ENCODE measurements at places on chromosomes 12 and 14.

DNA sequence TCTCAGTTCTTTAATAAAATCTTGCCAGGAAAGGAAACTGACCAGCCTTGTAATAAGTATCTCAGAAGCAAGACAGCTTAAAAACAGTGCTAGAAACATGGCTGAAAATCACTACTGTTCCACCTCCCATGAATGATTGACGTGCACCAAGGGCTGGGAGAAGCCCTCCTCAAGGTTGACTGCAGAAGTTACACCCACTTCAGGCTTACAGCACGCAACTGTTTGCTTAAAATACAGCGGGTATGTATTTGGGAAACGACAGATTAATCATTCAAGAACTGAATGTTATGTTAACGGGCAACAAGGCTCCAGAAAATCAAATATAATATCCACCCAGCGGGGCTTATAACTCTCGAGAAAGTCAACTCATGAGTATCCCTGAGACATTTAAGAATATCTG is 22.1 kb downstream of the PRKD1 start:
- no peak for DNase-seq

DNA sequence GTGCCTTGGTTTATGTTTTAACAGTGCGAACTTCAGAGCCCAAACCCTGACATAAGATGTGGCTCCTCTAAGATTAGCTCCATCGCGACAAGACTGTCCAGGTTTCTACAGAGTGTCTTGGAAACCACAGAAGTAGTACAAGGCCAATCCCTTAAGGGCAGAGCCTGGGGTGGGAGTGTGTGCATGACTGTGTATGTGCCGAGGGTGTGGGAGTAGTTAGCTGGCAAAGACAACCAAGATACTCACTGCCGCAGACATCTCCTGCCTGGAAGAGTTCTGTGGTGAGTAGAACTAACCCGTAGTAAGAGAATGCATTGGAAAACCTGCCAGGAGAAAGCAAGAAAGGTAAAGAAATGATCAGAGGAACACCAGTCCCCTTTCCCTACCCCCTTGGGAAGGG is 54.1 kb downstream of the DAO start:
- no peak for DNase-seq

GRCh38 chr12:6272300-6273204 is 37.9 kb upstream of the PLEKHG6 start:
- DNase-seq = peak; percentile 68

- DNase-seq = no peak
Observed at GRCh38 chr12:110556705-110557104, 26.4 kb downstream of the PPTC7 start.

DNA sequence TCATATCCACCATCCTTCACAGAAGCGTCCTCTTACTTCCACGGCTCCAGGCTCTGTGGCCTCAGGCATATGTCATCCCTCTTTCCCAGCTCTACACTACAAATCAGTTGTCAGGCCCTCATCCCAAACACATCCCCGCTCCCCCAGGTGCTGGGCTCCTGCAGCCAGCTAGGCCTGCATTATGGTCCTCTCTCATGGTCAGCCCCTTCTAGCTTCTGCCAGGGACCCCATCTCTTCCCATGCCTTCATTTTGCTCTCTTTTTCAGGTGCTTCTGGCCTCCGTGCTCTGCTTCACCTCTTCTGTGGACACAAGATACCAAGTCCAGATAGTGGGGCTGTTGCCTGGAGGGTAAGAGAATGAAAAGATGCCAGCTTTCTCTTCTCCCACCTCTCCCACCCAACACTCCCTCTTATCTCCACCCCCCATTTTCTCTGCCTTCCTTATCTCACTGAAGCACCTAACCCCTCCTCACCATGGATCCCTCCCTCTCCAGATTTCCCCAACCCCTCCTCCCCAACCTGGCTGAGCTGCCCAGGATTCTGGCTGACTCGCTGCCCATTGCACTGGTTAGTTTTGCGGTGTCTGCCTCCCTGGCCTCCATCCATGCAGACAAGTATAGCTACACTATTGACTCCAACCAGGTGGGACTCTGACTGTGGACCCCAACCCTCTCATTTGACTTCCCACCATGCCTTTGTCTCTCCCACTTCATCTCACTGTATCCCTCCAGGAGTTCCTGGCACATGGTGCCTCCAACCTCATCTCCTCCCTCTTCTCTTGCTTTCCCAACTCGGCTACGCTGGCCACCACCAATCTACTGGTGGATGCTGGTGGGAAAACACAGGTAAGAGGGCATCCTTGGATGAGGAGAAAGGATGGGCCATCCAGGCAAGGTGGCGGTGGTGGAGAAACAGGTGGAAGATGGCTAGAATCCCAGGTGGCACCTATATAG is 10.4 kb downstream of the B4GALNT1 start:
- no peak for DNase-seq

- no peak for DNase-seq
Observed at GRCh38 chr12:47207829-47208248, 128.1 kb upstream of the AMIGO2 start.

DNA sequence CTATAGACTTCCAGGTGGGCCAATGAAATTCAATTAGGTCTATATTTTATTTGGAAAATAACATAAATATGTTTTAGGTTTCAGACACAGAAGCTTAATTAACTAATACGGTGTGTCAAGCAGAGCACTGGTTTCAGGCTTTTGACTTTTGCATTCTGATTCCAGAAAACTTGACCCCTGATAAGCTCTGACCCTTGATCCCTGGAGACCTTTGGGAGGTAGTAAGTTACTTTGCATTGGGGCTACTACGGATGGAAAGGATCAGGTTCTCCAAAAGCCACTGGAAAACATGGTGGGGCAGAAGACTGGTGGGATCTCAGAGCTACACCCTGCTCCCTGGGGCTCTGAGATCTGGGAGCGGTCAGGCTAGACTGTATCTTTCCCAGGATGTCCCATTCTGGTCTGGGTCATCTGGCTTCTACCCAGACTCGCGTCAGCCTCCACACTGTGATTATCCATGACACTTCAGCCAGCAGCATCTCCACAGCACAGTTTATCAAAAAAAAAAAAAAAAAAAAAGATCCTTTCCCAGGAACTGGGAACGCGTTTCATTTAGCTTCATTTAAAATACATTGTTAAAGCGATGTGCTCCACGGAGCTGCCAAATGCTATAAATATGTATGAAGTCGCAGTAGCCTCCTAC is 17.8 kb upstream of the EMP1 start:
- no peak for DNase-seq

GRCh38 chr12:98587084-98587483 is 6.4 kb upstream of the SLC25A3 start:
- DNase-seq = peak; percentile 98

GRCh38 chr14:82055515-82056115 is 522.0 kb upstream of the SEL1L start:
- no peak for DNase-seq

DNA sequence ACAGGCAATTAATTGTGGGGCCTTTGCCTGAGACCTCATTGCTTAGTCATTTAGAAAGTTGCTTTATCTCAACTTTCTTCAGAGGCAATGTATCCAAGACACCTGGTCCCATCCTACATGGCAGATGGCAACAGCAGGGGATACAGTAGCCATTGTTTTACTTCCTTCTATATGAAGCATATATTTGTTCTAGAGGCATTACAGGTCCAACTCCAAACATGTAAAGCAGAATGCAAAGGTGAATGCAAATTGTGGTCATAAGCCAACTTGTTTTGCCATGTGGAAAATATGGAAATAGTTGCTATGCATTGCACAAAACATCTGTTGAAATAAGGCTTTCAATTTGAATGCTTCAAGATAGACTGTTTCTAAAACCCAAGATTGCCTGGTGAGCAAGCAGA is 109.8 kb upstream of the BCAT1 start:
- DNase-seq = peak; percentile 82

GRCh38 chr14:102356280-102356679 is 6.4 kb downstream of the CINP start:
- no peak for DNase-seq

GRCh38 chr12:67721248-67721647 is 72.7 kb downstream of the DYRK2 start:
- DNase-seq = no peak

- DNase-seq = peak; percentile 97
Observed at GRCh38 chr12:1605129-1606020, 11.0 kb upstream of the FBXL14 start.

GRCh38 chr14:73755434-73756014 is 41.3 kb upstream of the PNMA1 start:
- DNase-seq = peak; percentile 14

GRCh38 chr12:84701041-84701440 is 211.6 kb downstream of the SLC6A15 start:
- peak; percentile 80 for DNase-seq

DNA sequence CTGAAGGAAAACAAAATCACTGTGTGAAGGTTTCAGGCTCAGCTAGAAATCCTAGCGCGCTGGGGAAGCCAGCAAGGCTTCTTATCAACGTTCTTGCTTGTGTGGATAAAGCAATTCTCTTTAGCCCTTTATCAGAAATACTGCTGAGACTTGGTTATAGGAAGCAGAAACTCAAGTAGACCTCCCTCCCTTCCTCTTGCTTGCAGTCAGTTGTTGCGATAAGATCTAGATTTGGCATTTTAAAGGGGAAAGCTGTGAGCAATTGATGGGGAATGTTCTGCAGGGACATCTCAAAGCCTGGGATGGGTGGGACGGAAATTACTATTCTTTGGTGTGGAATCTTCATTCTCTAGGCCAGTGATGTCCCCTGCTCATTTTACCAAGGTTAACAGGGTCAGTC is 76.4 kb upstream of the ANO4 start:
- no peak for DNase-seq

DNA sequence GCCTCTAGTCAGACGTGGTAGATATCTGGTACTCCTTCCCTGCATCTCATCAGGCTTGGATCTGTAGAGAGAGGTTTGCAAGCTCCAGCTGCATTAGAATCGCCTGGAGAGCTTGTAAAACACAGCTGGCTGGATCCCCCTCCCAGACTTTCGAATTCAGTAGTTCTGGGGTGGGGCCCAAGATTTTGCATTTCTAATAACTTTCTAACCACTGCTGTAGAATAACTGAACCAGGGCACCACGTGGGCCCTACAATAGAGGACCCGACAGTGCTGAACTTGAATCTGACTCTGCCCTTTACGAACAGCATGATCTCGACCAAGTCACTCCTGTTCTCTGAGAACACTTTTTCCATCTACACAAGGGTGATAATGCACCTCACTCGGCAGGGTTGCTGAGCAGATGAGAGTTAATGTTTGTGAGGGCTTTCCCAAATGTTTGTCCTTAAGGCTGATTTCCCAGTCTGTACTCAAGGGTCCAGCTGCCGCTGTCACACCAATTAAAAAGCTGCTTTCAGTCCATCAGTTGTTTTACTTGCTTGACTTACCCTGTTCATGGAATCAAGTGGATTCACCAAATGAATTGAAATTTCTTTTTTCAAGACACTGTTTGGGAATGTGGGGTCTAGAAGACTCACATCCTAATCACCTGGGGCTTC is 86.6 kb upstream of the SLC24A4 start:
- no peak for DNase-seq

GRCh38 chr12:46266869-46267574 is 1.8 kb downstream of the SLC38A1 start:
- DNase-seq = peak; percentile 32

DNA sequence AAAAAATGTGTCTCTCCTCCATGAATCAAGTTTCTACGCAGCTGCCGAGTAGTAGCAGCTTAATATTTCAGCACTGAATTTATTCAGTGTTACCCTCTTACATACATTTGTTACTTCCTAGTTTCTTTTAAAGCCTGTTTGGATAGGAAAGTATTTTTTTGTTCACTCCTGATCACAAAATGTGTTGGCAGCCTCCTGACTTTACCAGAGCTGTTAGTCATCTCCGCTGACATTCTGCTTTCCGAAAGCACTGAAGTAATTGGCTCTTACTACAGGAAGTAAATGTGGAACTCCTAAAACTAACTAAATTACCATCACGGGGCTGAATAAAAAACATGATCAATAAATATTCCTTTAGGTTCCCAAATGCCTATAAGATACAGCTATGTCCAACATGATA is 225.5 kb downstream of the EPS8 start:
- no peak for DNase-seq

DNA sequence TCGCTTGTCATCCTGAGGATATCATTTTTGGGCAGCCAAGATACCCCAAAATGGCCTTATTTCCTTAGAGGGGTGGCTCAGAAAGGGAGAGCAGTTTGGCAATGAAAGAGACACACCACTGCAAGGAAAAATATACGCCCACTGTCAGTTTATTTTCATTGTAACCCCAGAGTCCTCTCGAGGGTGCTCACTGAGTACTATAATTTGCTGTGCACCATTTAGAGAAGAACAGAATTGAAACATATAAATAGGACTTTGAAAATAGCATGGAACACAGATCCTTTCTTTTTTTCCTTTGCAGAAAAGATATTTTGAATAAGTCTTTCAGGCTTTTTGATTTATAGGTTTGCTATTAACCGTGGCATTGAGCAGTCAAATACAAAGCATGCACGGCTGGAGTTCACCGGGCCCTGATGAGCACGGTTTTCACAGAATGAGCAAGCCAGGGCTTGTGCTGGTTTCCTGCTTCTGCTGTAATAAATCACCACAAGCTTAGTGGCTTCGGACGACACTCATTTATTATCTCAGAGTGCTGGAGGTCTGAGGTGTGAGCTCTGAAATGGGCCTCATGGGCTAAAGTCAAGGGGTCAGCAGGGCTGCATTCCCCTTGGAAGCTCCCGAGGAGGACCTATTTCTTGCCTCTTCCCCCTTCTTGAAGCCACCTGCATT is 152.3 kb downstream of the ZNF664 start:
- peak; percentile 5 for DNase-seq

GRCh38 chr14:104107611-104108569 is 22.4 kb downstream of the ASPG start:
- DNase-seq = no peak

GRCh38 chr12:105352940-105353635 is 22.6 kb downstream of the C12orf75 start:
- DNase-seq = no peak

- no peak for DNase-seq
Observed at GRCh38 chr14:38143659-38144505, 63.8 kb upstream of the SSTR1 start.

GRCh38 chr14:101458741-101459550 is 102.3 kb upstream of the DIO3 start:
- DNase-seq = peak; percentile 36

- DNase-seq = no peak
Observed at GRCh38 chr14:34219661-34220377, 242.2 kb downstream of the SPTSSA start.

DNA sequence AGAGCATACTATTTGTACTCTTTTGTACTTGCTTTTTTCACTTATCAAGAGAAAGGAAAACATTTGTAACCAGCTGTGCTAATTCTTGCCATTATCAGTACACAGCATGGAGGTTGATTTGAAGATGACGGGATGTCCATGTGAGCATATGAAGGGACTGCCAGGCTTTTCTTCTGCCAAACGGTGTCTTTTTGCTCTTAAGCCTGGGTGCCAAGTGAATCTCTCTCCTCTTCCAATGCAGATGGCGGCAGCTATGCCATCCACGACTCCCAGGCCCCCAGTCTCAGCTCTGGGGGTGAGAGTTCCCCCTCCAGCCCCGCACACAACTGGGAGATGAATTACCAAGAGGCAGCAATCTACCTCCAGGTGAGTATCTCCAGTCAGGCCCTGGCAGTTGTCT is 38.9 kb downstream of the TPCN1 start:
- peak; percentile 76 for DNase-seq

DNA sequence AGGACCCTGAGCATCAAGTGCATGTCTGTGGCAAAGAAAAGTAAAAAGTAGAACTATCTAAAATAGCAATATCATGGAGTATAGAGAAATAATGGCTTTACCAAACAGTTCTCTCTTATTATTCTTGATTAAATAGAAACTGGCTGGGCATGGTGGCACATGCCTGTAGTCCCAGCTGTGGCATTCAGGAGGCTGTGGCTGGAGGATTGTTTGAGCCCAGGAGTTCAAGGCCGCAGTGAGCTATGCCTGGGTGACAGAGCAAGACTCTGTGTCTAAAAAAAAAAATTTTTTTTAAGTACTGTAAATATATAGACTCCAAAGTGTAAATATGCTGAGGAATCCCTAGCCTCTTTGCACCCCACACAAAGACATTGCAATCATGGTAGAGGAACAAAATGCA is 121.9 kb downstream of the KITLG start:
- DNase-seq = no peak

All from NCI-H2171 treated with DMSO at 0.1 percent for 48 hours (cell line).